IgD-negative memory B cell (primary cell): ENCODE measurements at places on chromosomes 3 and 15. TPM values are rescaled to one million over a fixed set of nuclear protein-coding genes. Genes with fewer than 3 reads are reported as not detected.

The LINGO1 gene
- not detected for polyA plus RNA-seq

The REC114 gene
- polyA plus RNA-seq: not detected

The TF gene
- not detected for polyA plus RNA-seq

The TTC23 gene
- 0.99 TPM for polyA plus RNA-seq

The ZNF502 gene
- polyA plus RNA-seq: 1.9 TPM

The ROPN1 gene
- polyA plus RNA-seq: not detected
